ENCODE measurements at places on chromosomes 11 and 22.

DNA sequence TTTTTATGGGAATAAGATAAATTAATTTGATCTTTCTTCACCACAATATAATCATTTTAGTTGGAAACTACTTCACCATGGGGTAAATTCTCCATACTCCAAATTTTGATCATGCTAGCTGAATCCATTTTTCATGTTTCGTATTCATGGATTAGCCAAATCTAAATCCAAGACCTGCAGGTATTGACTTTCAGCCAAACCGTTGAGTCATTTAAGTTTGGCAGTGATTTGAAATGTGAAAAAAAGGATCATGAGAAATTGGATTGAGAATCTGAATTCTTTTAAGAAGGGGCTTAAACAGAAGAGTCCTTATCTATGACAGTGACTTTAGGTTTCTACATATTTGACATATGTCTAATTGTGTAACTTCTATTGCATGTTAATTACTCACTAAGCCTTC lies 5.3 kb downstream of the GAS2 start:
- no peak for DNase-seq

GRCh38 chr11:68581439-68581838 lies 102.9 kb upstream of the GAL start:
- DNase-seq: no peak

DNA sequence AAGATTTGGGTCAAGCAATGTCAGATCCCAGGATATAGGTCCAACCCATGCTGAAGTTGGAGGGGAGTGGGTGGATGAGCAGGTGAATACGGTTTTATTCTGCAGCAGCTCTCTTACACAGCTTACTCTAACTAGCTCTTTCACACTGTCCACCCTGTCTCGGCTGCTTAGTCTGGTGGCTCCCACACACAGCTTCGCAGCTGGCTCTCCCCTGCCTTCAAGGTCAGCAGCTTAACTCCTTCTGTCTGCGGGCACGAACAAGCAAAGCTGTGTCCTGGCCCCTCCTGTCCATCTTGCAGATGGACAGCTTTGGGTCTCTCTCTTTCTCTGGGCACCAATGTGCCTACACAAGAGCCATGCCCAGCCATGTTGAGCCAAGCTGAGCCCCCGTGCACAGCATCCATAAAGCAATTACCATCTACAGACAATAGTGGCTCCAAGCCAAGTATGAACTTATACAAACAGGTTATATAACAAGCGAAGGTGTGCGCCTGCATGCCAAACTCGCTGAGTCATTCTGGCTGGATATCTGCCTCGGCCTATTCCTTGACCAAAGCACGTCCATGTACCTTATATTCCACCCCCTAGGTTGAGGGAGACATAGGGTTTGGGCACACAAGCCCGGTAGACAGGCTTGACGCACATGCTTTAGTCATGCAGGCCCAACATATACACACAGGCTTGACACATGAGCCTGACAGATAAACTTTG lies 1307.8 kb upstream of the RAG2 start:
- DNase-seq: no peak

DNA sequence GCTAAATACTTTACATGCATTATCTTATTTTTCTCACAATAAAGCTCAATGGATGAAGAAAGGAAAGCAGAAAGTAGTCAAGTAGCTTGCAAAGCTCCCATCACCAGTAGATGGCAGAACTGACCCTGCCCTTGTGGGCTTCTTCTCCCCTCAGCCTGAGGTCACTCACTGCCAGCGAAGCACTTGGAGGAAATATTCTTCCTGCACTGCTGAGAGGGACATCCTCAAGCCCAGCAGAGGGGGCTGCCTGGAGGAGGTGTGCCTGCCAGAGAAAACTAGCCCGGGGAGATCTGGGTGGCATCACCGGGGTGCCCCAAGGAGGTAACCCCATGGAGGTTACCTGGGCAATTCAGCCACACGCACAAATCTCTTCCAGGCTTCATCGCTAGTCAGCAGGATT lies 6.6 kb downstream of the APOL4 start:
- peak; percentile 35 for DNase-seq

DNA sequence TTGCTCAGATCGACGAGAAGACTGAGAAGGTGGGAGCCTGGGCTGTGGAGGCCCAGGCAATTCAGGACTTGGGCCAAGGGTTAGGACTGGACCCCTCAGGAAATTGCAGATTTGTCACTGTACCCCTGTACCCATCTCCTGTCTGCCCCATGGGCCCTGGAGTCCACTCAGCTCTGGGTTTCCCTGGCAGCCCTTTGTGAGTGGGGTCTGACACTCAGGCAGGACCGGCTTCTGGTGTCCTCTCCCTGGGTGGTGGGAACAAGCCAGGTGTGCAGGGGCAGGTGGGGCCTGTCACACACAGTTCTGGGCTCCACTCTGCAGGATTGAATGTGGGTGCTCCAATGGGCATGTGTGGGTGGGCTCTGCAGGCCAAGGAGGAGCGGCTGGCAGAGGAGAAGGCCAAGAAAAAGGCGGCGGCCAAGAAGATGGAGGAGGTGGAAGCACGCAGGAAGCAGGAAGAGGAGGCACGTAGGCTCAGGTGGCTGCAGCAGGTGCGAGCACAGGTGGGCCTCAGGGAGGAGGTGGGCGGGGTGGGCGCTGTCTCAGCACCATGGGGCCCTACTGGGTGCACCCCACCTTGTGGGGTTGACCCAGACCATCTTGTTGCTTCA lies 21.6 kb downstream of the INCENP start:
- no peak for DNase-seq
